GM23248 (cell line): ENCODE measurements at places on chromosomes 16 and 17. TPM values are rescaled to one million over a fixed set of nuclear protein-coding genes. Genes with fewer than 3 reads are reported as not detected.

DNA sequence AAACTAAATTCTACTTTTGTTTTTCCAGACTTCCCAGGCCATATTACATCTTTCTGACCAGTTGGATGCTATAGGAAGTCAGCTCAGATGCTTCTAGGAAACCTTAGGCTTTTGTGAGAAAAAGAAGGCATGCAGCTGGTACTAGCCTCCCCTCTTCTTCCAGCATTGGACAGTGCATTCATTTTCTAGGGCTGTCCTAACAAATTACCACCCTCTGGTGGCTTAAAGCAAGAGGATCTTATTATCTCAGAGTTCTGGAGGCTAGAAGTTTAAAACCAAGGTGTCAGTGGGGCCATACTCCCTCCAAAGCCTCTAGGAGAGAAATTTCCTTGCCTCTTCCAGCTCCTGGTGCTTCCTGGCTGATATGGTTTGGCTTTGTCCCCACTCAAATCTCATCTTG lies 467.8 kb downstream of the SLC39A11 start:
- H3K36me3 ChIP-seq = no peaks in the 10 kb centered on the region
- H3K4me3 ChIP-seq = no peak overlapping the region
- H3K4me1 ChIP-seq = no peaks in the 10 kb centered on the region
- no peak for DNase-seq
- H3K27ac ChIP-seq = no peak overlapping the region

GRCh38 chr17:38587947-38588787 lies 17.6 kb downstream of the SRCIN1 start:
- no peak for DNase-seq
- peaks cover 11% of the 10 kb centered on the region; the same call in 1 of the 2 replicates for H3K27me3 ChIP-seq
- H3K4me3 ChIP-seq = no peak overlapping the region
- H3K4me1 ChIP-seq = peaks cover 9% of the 10 kb centered on the region; the same call in 1 of the 2 replicates

DNA sequence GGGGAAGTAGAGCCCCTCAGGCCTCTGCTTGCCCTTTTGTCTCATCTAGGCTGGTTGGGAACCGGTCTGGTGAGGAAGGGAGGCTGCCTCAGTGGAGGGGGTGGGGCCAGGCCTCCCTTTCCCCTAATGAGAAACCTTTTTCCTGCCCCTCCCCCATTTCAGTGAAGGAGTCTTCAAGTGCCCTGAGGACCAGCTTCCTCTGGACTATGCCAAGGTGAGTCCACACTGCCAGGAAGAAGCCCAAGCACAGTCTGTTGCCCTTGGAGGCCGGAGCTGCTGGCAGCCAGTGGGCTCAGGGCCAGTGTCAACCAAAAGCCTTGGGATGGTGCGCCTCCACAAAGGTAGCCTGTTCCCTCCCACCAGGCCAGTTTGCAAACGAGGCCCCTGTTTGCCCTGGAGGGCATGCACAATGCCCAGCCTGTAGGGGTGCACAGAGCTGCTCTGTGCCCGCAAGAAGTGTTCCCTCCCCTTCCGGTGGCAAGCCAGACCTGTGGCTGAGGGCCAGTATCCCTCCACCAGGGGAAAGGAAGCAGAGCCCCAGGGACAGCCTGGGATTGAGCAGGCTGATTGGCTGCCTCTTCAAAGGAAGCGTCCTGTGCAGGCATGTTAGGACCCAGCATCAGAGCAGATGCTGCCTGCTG lies 3.4 kb downstream of the TRAF4 start:
- H3K27me3 ChIP-seq = no peaks in the 10 kb centered on the region
- no peak overlapping the region for H3K27ac ChIP-seq
- peaks cover 4% of the 10 kb centered on the region; the same call in 1 of the 2 replicates for H3K36me3 ChIP-seq
- peaks cover 21% of the 10 kb centered on the region for H3K4me1 ChIP-seq
- no peak overlapping the region for H3K4me3 ChIP-seq

EME1 gene
- 3.8 and 4.1 TPM in 2 replicates for polyA plus RNA-seq

GRCh38 chr17:18247613-18248001 lies 10.9 kb downstream of the FLII start:
- no peak for DNase-seq
- H3K36me3 ChIP-seq = peaks cover 36% of the 10 kb centered on the region; the same call in 1 of the 2 replicates
- H3K4me3 ChIP-seq = no peak overlapping the region

APPBP2 gene
- 39.3 and 41.7 TPM in 2 replicates for polyA plus RNA-seq

DNA sequence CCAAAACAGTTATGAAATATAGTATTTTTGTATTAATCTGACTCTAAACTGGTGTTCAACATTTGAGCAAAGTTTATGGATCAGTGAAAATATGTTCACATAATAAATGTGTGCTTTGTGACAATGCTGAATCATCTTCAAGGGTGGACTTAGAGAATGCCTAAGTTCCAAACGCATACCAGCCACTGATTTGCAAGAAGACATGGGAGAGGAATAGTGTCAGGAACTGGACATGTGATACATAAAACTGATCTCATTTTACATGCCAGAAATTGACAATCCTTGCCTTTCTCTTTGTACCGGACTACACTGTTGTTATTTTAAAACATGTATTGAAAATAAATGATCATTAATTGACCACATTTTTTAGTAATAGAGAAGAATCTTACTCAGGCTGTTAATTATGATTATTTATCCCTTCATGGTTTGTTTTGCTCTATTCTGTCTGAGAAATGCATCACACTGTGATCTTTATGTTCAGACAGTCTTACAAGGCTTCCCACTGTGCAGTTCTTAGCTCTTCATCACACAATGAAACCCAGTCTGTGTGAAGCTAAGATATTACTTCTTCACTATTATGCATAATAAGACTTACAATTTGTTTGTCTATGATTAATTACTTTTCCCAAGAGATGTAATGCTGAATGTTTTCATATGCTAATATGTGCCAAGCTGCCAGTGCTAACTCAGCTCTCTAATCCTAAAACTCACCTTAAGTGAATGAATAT lies 1180.6 kb upstream of the CDH8 start:
- no peak overlapping the region for H3K4me3 ChIP-seq
- no peak overlapping the region for H3K27ac ChIP-seq
- no peaks in the 10 kb centered on the region for H3K27me3 ChIP-seq
- no peaks in the 10 kb centered on the region for H3K4me1 ChIP-seq
- no peak for DNase-seq
- no peaks in the 10 kb centered on the region for H3K36me3 ChIP-seq

GRCh38 chr16:71341881-71342280 lies 16.6 kb upstream of the CALB2 start:
- H3K27me3 ChIP-seq = no peaks in the 10 kb centered on the region
- no peaks in the 10 kb centered on the region for H3K4me1 ChIP-seq
- no peak overlapping the region for H3K27ac ChIP-seq
- H3K36me3 ChIP-seq = no peaks in the 10 kb centered on the region
- DNase-seq = no peak

KRTAP9-8 gene
- polyA plus RNA-seq = not detected in 2 replicates

EFNB3 gene
- 0.96 and 0.99 TPM in 2 replicates for polyA plus RNA-seq

BAHCC1 gene
- polyA plus RNA-seq = 0.91 and 1.3 TPM in 2 replicates

DNA sequence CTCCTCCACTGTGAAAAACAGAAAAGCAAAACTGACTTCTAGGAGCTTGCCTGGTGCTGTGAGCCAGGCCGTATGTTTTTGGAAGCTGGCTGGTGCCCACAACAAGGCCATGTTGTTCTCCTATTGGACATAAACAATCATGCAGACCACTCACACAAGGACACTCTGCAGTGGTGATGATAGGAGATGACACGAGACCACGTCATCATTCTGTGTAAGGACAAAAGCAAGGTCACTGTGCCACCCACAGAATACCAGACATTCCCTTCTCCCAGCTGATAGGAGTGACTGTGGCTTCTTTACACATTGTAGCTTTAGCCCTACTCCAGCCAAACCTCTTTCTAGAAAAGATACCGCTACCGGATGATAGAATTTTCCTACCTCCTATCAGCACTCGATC lies 47.7 kb upstream of the LCMT1 start:
- H3K36me3 ChIP-seq = no peaks in the 10 kb centered on the region
- no peaks in the 10 kb centered on the region for H3K27me3 ChIP-seq
- peaks cover 14% of the 10 kb centered on the region; the same call in 1 of the 2 replicates for H3K4me1 ChIP-seq
- peak; percentile 70 for DNase-seq
- H3K4me3 ChIP-seq = no peak overlapping the region
- no peak overlapping the region for H3K27ac ChIP-seq

MYO15A gene
- 0.70 and 0.90 TPM in 2 replicates for polyA plus RNA-seq

DNA sequence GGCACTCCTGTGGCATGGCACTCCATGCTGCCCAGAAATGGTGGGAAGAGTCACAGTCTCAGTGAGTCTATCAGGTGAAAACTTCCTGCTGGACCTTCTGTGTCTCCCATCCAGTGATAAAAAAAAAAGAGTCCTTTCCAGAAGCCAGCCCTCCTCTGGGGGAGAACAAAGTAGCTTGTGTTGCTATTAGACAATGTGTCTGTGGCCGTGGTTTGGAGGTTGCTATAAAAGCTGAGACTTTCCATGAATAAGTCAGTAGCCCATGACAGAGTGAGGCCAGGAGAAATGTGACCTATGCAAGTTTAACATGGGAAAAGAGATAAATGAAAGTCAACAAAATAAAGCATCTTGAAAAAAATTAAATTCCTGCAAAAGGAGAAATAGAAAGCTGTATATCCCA lies 250.7 kb upstream of the MON1B start:
- no peak for DNase-seq
- H3K4me3 ChIP-seq = no peak overlapping the region
- H3K4me1 ChIP-seq = no peaks in the 10 kb centered on the region
- H3K36me3 ChIP-seq = no peaks in the 10 kb centered on the region
- no peak overlapping the region for H3K27ac ChIP-seq

GRCh38 chr16:52805559-52806168 lies 247.0 kb downstream of the CHD9NB start:
- no peaks in the 10 kb centered on the region for H3K4me1 ChIP-seq
- H3K27me3 ChIP-seq = no peaks in the 10 kb centered on the region
- no peak overlapping the region for H3K27ac ChIP-seq
- no peak for DNase-seq
- H3K4me3 ChIP-seq = no peak overlapping the region
- no peaks in the 10 kb centered on the region for H3K36me3 ChIP-seq

GRCh38 chr17:70588003-70588402 lies 418.7 kb downstream of the KCNJ2 start:
- H3K27me3 ChIP-seq = no peaks in the 10 kb centered on the region
- H3K4me1 ChIP-seq = no peaks in the 10 kb centered on the region
- no peak overlapping the region for H3K27ac ChIP-seq
- no peak for DNase-seq

- H3K36me3 ChIP-seq = no peaks in the 10 kb centered on the region
- no peak overlapping the region for H3K27ac ChIP-seq
- no peak overlapping the region for H3K4me3 ChIP-seq
- H3K27me3 ChIP-seq = peaks cover 32% of the 10 kb centered on the region
These were observed 17.1 kb downstream of the CDH1 start for GRCh38 chr16:68754084-68754792.

ABCA8 gene
- polyA plus RNA-seq = 3.5 and 4.4 TPM in 2 replicates

GRCh38 chr16:56743840-56744239 lies 13.9 kb downstream of the NUP93 start:
- 0 out of 2 replicates have a peak overlapping the region, but pooled peaks have one; percentile 15 for H3K4me3 ChIP-seq
- peak overlapping the region; percentile 88 for H3K27ac ChIP-seq
- H3K27me3 ChIP-seq = no peaks in the 10 kb centered on the region
- DNase-seq = peak; percentile 89
- no peaks in the 10 kb centered on the region for H3K36me3 ChIP-seq
- H3K4me1 ChIP-seq = peaks cover 27% of the 10 kb centered on the region

DNA sequence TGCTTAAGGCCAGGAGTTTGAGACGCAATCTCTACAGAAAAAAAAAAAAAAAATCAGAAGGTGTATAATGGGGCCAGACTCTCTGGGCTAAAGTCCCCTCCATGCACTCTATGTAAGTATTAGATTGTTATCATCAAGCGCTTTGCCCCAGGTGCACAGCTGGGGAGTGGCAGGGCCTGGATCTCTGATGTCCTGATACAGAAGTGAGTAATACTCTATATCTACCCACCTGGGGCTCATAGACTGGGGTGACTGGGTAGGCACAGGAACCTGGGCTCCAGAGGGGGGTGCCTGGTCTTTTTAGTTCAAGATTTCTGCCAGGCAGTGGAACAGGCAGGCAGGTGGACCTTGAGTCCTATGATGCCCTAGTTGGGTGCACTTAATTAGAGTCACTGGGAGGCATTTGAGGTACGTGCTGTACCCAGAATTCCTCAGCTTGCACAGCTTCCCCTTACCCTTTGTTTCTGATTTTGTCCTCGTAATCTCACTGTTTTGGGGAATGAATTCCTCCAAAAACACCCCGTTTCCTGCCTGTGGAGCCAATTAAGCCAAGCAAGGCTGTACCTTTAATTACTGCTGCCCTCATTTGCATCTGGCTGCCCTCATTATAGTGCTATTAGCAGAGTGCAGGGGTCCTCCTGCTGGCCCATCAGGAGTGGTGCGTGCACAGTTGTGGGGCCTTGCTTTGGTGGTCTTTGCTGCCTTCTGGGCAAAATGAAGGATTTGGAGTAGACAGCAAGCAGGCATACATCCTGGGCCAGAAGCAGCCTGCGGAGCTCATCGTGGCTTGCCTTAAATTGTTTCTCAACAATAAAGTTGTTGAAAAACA lies 239.0 kb downstream of the SNX29 start:
- no peaks in the 10 kb centered on the region for H3K4me1 ChIP-seq
- no peak overlapping the region for H3K4me3 ChIP-seq
- H3K27me3 ChIP-seq = no peaks in the 10 kb centered on the region
- no peak overlapping the region for H3K27ac ChIP-seq

- DNase-seq = no peak
- no peaks in the 10 kb centered on the region for H3K36me3 ChIP-seq
- H3K4me3 ChIP-seq = no peak overlapping the region
- peaks cover 12% of the 10 kb centered on the region for H3K4me1 ChIP-seq
- H3K27ac ChIP-seq = no peak overlapping the region
- H3K27me3 ChIP-seq = no peaks in the 10 kb centered on the region
These were observed 13.3 kb downstream of the GPT2 start for GRCh38 chr16:46897471-46897870.

CBFA2T3 gene
- 0.08 TPM in 1 of 2 replicates, not detected in the other for polyA plus RNA-seq

DNA sequence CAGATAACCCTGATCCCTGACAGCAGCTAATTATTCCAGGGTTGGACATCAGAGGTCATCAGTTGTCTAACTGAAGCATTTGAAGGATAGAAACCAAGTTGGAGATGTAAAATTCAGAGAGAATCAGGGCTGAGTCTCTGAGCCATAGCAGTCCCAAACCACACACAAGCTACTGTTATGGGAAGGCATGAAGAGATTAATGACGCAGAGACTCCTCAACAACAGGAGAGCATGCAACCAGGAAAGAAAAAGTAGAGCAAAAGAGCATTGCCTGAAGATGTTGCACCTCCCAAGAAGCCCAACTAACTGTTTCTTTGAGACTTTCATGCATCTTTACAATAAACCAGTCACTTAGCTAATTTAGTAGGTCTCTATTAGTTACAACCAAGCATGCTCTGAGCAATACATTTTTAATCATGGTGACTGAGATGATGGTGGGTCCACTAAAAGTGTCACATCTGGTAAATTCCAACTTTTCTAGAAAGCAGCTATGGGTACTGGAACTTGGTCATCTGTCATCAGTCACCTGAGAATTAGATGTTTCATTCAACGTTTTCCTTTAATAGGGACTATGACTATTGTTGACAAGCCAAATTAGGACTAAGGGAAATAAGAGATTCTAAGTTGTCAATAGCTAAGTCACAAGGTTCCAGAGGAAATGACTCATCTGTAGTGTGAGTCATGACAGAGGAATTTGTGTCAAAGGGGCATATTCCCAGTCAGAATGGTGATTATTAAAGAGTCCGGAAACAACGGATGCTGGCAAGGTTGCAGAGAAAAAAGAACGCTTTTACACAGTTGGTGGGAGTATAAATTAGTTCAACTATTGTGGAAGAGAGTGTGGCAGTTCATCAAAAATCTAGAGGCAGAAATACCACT lies 239.8 kb downstream of the CHD9NB start:
- H3K36me3 ChIP-seq = no peaks in the 10 kb centered on the region
- peak; percentile 25 for DNase-seq
- H3K4me1 ChIP-seq = no peaks in the 10 kb centered on the region
- no peaks in the 10 kb centered on the region for H3K27me3 ChIP-seq

- no peaks in the 10 kb centered on the region for H3K4me1 ChIP-seq
- no peaks in the 10 kb centered on the region for H3K27me3 ChIP-seq
- no peak overlapping the region for H3K4me3 ChIP-seq
- H3K27ac ChIP-seq = no peak overlapping the region
- no peaks in the 10 kb centered on the region for H3K36me3 ChIP-seq
These were observed 576.7 kb downstream of the WWOX start for GRCh38 chr16:78675951-78676792.

SMG6 gene
- polyA plus RNA-seq = 16.8 and 18.7 TPM in 2 replicates

SHMT1 gene
- polyA plus RNA-seq = 5.1 and 5.9 TPM in 2 replicates

SLFN13 gene
- 3.9 and 4.8 TPM in 2 replicates for polyA plus RNA-seq
